ENCODE measurements at places on chromosomes 12 and 14. TPM values are rescaled to one million over a fixed set of nuclear protein-coding genes. Genes with fewer than 3 reads are reported as not detected.

The DNAI7 gene
- total RNA-seq: 1.1 TPM

The LMNTD1 gene
- total RNA-seq: not detected

The CRACR2A gene
- 7.6 TPM for total RNA-seq

The OTX2 gene
- total RNA-seq: not detected

The CLEC1A gene
- total RNA-seq: 2.4 TPM

The PRKAG1 gene
- 104 TPM for total RNA-seq

The SLC17A8 gene
- total RNA-seq: not detected

The DHRS7 gene
- total RNA-seq: 29.5 TPM

The SELPLG gene
- 3.4 TPM for total RNA-seq

The TPPP2 gene
- total RNA-seq: 1.6 TPM

The ASPG gene
- 27.1 TPM for total RNA-seq

The NID2 gene
- total RNA-seq: 35.2 TPM

The DEGS2 gene
- total RNA-seq: not detected

The LRFN5 gene
- 0.30 TPM for total RNA-seq

The PRH1 gene
- total RNA-seq: 5.6 TPM

The AQP6 gene
- not detected for total RNA-seq

The KLHDC1 gene
- total RNA-seq: 10.0 TPM

The KRT72 gene
- total RNA-seq: not detected

The NDUFB1 gene
- total RNA-seq: 625 TPM

The CD163L1 gene
- 2.5 TPM for total RNA-seq

The RND1 gene
- 0.47 TPM for total RNA-seq

The LRRC10 gene
- total RNA-seq: 43.8 TPM

The NKX2-1 gene
- total RNA-seq: not detected

The CLEC4E gene
- total RNA-seq: 0.19 TPM
